Activated T-cell treated with anti-CD3 and anti-CD28 coated beads, Interleukin-2, amount 50 U/mL, for 24 hours (primary cell): ENCODE measurements at places on chromosomes 16 and 17.

DNA sequence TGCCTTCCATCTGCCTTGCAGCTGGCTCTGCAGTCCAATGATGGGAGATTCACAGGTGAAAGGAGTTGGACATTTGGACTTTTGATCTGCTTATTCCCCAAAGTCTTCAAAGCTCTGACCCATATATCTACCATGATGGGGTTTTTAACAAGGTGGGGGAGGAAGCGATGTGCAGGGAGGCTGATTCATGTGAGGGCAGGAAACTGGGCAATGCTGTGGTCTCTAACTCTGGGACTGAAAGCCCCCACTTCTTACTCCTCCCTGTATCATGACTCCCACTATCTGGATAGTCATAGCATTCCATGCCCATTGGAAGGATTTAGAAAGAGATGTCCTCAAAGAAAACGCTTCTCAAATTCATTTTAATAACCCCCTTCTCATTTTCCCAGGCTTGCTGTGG lies 16.3 kb downstream of the HOXB1 start:
- no peak for DNase-seq

DNA sequence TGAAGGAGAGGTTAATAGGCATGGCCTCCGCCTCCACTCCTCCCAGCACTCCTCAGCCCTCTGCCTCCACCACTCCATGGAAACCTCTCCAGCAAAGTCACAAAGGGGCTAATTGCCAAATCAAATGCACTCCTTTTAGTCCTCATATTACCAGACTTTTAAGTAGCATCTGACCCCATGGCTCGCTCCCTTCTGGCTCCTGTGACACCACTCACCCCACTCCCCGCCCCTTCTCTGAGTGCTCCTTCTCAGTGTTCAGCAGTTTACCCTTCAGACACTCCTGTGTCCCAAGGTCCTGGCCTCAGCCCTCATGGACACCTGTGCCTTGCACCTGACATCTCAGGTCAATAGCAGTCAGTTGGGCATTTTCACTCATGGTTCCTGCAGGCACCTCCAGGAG lies 243.5 kb upstream of the CCL2 start:
- DNase-seq = no peak

GRCh38 chr16:61295311-61295710 lies 740.9 kb downstream of the CDH8 start:
- DNase-seq = no peak

DNA sequence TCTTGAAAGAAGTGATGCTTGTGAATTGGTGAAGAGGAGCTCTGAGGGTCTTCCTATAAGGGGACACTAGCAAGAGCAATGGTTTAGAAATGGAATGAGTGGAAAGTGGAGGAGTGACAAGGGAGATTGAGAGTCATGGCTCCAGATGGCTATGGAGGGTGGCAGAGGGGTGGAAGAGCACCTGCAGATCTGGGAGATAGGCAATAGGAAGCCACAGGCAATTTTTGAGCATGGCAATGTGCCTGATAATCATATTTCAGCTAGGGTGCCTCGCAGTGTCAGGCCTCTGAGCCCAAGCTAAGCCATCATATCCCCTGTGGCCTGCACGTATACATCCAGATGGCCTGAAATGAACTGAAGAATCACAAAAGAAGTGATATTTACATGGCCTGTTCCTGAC lies 21.5 kb downstream of the RGS9 start:
- DNase-seq = no peak

GRCh38 chr17:7407082-7407481 lies 563 bp upstream of the NLGN2 start:
- DNase-seq = no peak

- DNase-seq = no peak
Measured at GRCh38 chr17:77810536-77810935, 148.0 kb upstream of the TNRC6C start.

DNA sequence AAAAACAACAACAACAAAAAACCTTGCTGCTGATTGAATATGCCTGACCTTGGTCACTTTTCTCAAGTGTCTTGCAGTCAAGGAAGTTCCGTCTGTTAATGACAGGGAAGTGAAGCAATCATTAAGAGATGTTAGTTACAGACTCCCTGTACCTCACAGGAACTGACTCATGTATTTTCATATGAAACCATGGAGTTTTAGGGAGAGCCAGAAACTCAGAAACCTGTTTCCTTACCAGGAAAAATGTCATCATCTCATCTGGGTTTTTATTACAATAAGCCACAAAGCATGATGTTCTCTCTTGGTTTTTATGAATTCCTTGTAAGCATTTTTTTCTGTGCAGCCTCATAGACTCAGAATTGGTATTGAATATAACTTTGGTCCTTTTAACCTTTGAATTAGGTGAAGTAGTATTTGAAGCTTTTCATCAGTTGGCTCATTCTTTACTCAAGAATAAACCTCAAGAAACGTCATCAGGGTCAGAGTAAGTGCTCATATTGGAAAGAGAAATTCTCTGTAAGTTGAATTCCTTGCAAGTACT lies 10.3 kb downstream of the LYRM1 start:
- no peak for DNase-seq

- DNase-seq = peak; percentile 80
Measured at GRCh38 chr17:8941520-8941919, 24.0 kb downstream of the PIK3R5 start.

DNA sequence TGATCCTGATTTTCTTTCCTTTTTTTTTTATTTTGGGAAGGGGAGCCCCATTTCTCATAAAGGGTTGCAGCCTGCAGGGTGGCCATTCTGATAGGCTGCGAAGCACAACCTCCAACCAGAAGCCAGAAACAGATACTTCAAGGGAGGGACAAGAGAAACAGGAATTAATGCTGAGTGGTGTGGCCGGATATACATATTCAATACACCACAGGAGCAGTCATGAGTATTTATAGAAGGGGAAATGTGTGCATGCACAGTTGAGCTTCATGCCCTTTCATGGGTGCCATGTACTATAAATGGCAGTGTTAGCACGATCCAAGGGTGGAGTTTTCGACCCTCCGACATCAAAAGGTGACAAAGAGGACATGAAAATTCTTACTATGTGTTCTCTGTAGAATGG lies 320.8 kb downstream of the CBLN1 start:
- DNase-seq = no peak

GRCh38 chr17:81608082-81608481 lies 28.8 kb downstream of the NPLOC4 start:
- DNase-seq = no peak

DNA sequence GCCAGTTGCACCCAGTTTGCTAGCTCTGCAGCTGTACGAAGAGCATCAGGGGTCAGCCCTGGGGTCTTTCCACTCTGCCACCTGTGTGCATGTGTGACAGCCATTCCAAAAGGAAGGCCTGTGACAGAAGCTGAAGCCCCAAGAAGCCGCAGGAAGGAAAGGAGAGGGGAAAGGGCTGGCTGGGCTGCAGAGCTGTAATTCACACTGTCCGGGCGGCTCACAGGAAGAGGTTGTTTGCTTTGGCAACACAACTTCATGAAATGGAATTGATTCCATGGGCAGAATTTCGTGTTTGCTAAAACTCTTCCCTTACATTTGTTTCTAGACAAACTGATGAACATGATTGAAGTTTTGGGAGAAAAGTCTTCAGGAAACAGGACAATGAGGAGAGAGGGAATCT lies 14.8 kb downstream of the TMEM204 start:
- DNase-seq = no peak
